ENCODE measurements at places on chromosomes 4 and X. TPM values are rescaled to one million over a fixed set of nuclear protein-coding genes. Genes with fewer than 3 reads are reported as not detected.

NHS gene
- 7.3 TPM for total RNA-seq

TRPC5OS gene
- total RNA-seq, result not detected

GAGE2A gene
- total RNA-seq, result not detected

GRCh38 chr4:121278811-121279368 is 101.9 kb downstream of the QRFPR start:
- DNase-seq, result no peak

- no peak for DNase-seq
Observed at GRCh38 chrX:136825771-136826170, 45.0 kb upstream of the ARHGEF6 start.

DNA sequence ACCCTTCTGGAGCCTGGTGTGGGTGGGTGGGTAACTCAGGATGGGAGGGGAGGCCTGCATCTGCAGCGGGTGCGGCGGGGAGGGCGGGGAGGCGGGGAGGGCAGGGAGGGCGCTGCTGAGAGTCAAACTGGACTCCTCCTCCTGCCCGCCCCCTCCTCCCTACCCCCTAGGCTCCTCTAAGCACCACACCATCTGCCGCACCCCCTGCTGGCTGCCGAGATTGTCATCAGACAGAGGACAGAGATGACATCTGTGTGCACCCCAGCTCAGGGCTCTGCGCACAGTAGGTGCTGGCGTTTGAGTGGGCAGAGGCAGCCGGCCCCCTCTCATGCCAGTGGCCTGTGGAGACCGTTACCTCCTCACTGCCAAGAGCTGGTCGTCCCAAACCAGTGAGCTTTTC is 10.6 kb upstream of the HMX1 start:
- no peak for DNase-seq

DNA sequence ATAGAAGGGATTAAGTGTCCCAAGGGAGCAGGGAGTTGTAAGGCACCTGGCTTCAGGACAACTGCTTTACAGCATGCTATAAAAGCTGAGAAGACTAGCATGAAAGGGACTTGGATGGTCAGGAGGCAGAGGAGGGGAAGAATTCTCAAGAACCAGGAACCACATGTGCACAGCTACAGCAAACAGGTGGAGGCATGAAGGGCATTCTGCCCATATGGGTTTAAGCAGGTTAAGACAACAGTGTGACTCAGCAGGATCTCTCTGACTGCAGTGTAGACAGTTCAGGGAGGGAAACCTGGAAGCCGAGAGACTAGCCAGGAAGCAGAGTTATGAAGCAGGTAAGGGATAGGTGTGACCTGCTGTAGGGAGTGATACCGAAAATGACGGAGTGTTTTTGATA is 117.0 kb downstream of the DHRSX start:
- no peak for DNase-seq

DNA sequence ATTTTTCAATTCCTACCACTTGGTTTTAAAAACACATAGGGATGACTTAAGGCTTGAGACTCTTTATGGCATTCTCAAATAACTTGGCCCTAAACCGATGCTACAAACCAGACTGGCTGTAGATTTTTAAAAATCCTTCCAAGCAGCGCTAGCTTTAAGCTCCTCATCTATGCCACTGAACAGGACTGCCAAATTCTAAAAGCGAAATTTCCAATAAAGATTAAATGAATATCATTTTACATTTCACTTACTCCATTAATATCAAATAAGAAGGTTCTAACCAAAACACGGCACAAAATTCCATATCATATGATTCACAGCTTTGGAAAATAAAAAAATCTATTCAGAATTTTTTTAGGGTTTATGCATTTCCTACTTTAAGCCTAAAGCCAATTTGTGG is 134.2 kb downstream of the FANCB start:
- no peak for DNase-seq

GRCh38 chrX:9825129-9825790 is 39.0 kb downstream of the SHROOM2 start:
- no peak for DNase-seq

DNA sequence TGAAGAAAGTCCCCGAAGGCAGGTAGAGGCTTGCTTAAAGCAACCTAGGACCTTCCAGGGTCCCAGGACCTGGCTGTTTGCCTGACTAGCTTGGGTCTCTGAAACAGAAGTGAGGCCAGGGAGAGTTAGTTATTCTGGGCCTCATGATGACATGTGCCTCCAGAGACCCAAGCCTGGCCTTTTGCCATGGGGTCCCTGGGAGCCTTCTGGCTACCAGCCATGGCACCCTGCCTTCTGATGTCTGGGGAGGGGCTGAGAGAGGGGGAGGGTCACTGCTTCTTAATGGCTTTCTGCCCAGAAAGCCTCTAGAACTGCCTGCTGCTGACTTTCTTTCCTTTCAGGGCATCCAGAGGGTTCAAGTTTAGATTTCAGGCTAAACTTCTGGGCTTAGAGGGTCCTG is 1.0 kb upstream of the STARD8 start:
- no peak for DNase-seq

DNA sequence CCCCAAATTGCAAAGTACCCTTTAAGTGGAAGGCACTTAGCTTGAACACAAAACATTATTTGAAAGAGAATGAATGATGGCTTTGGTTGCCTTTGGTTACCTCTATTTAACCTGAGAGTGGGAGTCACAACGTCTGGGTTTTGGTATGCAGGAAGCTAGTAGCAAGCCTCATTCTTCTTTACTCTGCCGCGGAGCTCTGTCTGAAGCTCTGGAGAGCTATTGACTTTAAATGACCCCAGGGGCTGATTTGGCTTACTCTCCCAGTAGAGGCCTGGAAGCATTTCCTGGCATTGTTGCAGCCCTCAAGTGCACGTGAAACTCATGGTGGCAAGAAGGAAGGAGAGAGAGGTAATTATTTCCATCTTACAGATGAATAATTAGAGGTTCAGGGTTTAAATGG is 81.8 kb upstream of the MAGEA4 start:
- DNase-seq, result no peak

GRCh38 chrX:130877892-130878341 is 25.1 kb downstream of the ENOX2 start:
- DNase-seq, result no peak

- no peak for DNase-seq
Observed at GRCh38 chr4:88097781-88098180, 60.7 kb downstream of the ABCG2 start.

Data from activated CD8-positive, alpha-beta T cell treated with anti-CD3 and anti-CD28 coated beads for 36 hours (primary cell).